Activated CD8-positive, alpha-beta memory T cell treated with anti-CD3 and anti-CD28 coated beads for 4 hours (primary cell): ENCODE measurements at places on chromosomes 7 and 10.

DNA sequence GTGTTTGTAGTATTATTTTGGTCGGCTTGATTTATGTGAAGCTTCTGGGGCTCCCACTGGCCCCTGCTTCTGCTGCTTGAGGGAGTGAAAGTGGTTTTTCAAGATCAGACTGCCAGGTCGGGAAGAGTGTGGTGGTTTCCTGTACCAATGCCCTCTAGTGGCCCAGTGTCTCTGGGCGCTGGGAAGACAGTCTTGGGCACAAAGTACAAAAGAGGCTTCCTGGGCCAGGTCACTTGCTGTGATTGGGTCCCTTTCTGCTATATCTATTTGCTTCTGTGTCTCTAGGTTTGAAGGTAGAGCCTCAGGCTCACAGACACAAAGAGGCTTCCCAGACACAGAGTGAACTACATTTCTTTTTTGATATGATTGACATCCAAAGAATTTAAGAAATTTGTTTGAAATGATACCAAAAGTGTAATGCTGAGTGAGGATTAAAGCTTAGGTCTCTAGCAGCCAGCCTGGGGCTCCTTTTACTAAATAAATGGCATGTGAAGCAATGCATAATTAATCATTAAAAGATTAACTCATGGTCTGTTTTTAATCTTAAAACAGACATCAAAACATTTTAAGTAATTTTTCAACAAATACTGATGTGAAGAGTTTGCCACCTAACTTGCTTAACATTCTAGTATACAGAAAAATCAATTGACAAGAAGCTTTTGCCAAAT is 36.3 kb downstream of the ABCB1 start:
- DNase-seq: no peak

- DNase-seq: no peak
These were observed 140.5 kb downstream of the PRKAG2 start for GRCh38 chr7:151736403-151736909.

DNA sequence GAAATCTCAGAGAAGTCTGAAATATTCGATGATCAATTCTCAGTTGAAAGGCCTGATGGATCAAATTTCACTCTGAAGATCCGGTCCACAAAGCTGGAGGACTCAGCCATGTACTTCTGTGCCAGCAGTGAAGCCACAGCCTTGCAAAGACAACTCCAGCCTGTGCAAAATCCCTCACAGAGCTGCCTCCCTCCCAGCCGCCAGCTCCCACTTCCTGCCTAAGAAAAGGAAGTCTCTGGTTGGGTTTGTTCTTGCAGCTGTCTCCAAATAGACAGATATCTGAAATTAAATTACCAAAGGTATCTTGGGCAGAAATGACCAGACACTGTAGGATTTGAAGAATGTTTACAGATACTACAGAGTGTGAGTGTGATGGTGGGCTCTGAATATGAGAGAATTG is 43.4 kb upstream of the PRSS58 start:
- DNase-seq: no peak

DNA sequence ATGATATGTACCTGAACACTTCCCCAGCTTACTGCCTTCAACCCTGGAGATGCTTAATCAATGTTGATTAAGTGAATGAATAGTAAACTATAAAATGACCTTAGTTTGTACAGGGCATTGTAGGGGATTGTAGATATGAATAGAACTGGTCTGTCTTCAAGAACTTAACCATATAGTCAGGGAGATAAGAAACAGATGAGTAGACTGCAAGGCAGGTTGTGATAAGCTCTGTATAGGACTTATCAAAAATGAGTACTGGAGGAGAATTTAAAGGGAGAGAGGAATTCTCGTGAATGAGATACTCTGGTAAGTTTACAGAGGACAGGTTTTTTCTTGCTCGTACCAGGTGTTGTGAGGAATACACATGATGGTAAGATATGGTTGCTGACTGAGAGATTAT is 27.6 kb downstream of the SGPL1 start:
- no peak for DNase-seq

DNA sequence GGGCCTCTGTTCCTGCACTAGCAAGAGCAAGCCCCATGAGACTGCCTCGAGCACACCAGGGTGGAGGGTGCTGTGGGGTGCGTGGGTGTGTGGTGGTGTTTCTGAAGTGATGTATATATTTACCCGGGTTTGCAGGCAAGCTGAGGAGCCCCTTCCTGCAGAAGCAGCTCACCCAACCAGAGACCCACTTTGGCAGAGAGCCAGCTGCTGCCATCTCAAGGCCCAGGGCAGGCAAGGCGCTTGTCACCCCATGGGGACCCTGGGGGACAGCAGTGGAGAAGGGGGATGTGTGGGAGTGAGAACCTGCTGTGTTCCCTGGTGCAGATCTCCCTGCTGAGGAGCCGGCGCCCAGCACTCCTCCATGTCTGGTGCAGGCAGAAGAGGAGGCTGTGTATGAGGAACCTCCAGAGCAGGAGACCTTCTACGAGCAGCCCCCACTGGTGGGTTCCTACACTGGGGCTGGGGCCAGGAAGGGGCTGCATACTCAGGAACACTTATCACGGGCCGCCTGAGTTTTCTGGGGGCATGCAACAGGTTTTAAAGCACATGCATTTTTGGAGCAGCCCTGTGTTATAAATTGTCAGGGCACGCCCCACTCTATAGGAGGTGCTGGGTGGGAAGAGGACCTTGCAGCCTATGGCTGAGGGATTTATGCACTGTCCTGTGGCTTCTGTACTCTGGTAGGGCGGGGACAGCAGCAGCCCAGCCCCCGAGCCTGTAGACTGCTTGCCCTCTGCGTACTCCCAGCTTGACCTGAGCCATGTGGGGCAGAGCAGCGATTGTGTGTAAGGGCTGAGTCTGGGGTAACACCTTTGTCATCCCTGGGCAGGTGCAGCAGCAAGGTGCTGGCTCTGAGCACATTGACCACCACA is 5.9 kb downstream of the PGAM2 start:
- no peak for DNase-seq

DNA sequence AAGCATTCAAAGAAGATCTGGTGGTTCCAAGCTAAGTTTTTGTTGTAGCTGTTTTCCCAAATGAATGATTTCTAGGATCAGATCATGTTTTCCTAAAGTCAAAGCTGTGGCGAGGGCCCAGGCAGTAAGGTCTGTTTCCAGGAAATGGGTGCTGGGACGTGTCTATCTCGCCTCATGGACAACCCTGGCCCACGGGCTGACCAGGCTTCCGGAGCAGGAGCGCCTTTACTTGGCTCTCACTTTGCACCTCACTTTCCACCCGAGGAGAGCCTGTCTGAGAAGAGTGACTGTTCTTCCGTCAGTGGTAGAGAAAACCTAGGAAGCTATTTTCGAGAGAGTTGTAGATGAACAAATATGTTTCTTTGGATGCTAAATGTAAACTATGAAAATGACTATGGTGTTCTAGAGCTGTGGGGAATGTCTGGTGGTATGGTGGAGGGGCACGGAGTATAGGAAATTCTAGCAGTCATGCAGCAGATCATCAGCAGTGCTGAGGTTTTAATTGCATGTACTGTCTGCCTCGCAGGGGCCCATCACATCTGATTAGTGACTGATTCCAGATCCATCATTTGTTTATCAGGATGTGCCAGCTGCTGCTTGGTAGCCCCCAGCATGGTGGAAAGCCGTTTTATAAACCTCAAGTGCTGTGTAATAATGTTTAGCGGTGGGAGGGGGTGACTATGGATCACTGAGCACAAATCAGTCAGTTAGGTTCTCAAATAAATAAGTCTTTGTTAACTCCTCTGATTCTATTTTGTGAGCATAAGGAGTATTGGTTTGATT is 66.6 kb downstream of the VWC2 start:
- no peak for DNase-seq

DNA sequence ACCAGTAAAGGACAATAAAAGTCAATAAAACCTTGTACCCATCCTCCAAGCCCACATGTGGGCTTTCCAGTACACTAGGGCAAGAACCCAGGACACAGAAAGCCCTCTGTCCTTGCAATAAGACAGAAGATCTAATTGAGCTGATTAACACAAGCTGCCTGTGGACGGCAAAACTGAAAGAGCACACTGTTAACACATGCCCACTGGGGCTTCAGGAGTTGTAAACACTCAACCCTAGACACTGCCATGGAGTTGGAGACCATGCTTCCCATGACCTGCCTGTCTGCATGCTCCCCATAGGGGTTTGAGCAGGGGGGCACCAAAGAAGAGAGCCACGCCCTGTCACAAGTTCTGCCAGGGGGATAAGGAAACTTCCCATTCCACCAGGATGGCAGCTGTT is 22.6 kb upstream of the WIPF3 start:
- DNase-seq: no peak

DNA sequence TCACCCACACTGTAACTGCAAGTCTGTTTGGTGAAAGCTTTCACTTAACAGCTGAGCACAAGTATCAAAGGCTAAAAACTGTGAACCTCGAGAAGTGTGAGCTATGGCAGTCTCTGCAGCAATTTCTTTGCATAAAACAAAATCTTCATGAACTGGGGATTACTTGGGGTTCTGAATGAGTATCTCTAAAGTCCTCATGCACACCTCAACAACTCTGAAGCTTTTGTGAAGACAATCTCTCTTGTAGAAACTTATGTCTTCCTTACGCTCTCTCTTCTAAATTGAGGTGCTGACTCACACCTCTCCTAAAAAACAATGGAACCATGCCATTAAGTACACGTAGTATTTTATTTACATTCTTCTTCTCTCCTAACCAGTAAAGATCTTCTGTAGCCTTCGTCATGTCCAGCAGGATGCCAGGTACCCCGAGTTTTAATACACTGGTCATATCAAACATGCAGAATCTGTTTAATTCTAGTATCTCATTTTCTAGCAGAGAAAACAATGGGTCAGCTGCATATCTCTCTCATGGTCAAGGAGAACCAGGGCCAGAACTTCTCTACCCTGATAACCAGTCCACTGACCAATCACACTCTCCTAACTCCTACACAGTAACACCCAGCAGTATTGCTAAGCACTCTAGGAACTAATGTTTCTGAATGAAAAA is 76.9 kb downstream of the UBE2H start:
- DNase-seq: no peak

DNA sequence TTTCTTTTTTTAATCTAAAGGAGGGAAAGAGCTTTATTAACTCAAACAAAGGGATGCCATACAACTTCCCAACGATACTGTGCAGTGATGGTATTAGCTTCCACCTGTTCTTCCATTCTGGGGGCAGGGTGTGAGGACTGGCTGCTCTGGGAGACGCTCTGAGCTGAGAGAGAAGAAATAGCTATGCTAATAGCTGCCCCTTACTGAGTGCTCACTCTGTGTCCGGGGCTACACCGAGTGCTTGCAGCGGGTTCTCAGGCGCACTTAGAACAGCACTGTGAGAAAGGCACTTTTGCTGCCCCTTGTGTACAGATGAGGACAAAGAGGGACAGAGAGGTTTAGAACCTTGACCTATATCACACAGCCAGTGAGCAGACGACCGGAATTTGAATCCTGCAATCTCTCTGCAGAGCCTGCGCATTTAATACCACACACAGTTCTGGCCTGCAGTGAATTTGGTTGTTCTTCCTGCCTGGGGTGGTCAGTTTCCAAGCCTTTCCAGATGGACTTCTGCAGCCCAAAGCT is 142.2 kb downstream of the PLPP4 start:
- DNase-seq: no peak

GRCh38 chr7:50552921-50553320 is 12.3 kb downstream of the DDC start:
- no peak for DNase-seq
